ENCODE measurements at places on chromosomes 11 and 22.
A peak's percentile ranks its signal among the peaks of the same experiment; 100 is the strongest.

DNA sequence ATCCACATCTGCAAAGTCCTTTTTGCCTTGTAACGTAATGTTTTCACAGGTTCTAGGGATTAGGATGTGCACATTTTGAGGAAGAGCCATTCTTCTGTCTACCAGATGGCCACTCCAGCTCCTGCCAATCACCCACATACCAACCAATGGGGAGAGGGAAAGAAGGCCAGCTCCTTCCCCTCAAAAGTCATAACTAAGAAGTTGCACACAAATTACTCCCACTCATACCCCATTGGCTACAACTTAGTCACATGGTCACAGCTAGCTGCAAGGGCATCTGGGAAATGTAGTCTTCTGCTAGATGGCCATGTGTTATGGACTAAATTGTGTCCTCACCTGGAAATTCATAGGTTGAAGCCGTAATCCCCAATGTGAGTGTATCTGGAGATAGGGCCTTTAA lies 15.4 kb upstream of the MYOD1 start:
- no peak for DNase-seq

- no peak for DNase-seq
These were observed 11.7 kb upstream of the MOB2 start for GRCh38 chr11:1498262-1498661.

DNA sequence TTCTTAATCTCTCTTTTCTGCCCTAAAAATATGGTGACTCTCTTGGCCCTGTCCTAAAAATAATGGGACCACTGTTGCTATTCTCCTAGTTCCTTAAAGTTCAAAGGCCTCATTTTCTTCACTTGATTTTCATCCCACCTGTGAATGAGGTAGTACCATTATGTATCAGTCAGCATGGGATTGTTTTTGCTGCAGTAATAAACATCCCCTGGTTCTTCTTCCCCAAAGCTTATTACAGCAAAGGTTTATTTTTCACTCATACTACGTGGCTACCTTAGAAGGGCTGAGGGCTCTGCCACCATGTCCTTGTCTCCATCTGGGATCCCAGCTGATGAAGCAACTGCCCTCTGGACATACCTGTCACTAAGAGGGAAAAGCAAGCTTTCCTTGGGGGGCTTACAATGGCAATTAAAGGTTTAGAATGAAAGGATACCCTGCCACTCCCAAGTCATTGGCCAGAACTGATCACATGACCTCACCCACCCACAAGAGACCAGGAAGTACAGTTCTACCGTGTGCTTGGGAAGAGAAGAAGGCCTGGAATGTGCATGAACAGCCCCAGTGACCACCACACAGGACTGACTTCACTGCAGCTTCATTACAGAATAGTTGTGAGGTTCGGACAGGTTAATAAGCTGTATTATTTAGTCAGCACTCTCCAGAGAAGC lies 7.8 kb downstream of the TTC38 start:
- DNase-seq: no peak

- no peak for DNase-seq
These were observed 20.4 kb downstream of the CCDC81 start for GRCh38 chr11:86395061-86395551.

GRCh38 chr11:19719960-19720359 lies 7.3 kb downstream of the NAV2 start:
- DNase-seq: no peak

GRCh38 chr22:28943501-28943879 lies 60.1 kb downstream of the ZNRF3 start:
- DNase-seq: no peak

DNA sequence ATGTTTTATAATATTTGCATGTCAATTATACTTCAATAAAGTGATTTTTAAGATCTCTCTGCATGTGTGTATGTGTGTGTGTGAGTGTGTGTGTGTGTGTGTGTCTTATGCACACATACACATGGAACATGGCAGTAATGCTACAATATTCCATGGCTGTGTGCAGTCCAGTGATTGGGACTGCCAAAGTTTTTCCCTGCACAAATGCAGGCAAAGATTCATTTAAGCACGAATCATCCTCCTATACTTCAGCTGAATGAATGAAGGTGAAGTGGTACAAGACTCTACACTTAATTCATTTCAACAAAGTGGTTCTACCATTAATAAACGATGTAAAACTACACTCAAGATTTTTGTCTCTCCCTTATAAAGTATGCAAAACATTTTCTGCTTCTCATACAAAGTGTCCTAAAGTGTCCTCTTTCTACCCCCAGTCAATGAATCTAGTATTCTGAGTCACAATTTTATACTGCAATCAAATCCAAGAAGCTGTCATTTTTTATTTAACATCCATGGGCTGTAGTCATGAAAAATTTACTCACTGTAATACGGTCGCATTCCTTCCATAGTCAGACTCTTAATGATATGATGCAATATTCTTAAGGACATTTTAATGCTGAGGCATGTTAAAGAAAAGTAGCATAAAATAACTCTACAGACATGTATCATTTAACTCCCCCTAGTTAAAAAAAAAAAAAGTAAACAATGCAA lies 132.4 kb downstream of the TTC28 start:
- peak; percentile 23 for DNase-seq

DNA sequence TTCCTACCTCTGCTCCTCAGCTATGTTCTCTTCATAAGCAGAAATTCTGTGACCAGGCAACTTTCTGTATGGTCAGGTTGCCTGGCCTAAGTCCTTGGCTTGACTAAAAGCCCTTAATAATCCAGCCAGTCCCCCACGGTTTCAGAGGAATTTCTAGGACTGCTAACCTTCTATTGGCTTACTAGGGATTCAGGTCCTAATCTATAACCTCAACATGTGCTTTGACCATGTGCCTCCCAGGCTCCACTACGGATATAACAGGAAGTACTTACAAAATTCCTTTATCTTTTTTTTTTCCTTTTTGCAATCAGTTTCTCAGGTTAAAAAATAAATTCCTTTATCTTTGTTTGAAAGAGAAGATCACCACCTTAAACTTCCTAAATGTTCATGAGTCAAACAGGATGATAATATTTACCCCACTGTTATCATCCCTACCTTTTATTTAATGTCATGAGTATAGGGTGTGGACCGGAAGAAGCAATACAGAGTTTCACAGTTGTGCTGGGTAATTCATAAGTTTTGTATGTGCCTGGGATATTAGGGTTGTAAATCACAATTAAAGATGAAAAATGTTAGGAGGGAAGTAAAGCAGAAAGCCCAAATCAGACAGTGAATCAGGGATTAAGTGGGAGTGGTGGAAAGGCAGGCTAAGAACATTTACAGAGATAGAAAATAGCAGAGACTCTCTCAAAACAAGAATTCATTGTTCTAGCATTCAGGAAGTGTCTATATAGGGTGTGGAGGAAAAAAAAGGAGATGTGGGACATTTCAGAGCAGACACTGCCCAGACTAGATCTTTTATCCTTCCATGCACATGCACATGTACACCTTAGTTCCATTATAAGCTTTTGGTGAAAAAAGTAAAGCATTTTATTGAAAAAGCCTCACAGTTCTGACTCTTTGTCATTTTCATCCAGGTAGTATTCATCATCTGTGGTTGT lies 10.7 kb upstream of the POGLUT3 start:
- no peak for DNase-seq

DNA sequence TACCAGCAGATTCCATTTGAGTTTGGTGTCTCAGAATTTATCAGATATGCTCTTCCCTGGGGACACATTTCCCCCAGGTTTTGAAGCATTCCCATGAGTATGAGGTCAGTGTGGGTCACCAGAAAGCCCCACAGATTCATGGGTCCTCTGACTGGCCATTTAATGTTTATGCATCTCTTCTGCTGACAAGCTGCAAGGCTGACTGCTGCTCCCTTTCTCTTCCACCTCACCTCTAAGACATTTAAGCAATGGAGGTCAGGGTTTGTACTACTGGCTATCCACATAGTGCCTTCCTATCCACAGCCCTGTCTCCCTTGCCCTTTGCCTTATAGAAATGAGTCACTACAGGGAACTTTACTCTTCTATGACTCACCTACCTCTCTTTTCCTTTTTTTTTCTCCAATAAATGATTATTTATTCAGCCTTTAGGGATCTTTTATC lies 106.0 kb upstream of the TIMP3 start:
- DNase-seq: peak; percentile 63

GRCh38 chr11:21838427-21838826 lies 354.5 kb upstream of the ANO5 start:
- no peak for DNase-seq

- DNase-seq: no peak
These were observed 65.5 kb upstream of the TTC12 start for GRCh38 chr11:113248702-113249490.

DNA sequence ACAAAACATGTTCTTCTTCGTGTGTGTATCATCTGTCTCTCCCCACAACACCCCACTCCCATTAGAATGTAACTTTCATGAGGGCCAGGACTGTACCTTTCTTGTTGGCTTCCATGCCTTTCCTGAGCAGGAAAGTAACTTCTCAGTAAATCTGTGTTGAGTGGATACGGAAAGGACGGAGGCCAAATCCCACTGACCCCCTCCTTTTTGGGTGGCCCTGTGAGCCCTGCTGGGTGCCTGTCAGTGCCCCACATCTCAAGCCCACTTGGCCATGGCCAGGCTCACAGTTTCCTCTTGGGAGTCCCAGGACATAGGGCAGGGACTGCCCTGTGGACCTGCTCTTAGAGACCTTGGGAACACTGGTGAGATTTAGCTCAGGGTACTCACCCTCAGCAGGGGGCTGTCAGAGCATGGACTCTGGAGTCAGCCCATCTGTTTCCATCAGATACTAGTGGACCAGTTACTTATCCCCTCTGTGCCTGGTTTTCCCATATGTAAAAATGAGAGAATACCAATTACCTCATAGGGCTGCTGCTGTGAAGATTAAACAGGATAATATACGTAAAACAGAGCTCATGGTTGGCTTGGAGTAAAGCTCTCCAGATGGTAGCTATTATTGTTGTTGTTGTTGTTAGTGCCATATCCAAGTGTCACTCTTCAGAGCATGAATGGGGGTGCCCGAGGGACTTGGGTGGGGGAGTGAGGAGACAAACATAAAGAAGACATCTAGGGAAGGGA lies 1.0 kb upstream of the C11orf96 start:
- no peak for DNase-seq

- DNase-seq: no peak
These were observed 282.2 kb upstream of the ARHGAP42 start for GRCh38 chr11:100404907-100405306.

DNA sequence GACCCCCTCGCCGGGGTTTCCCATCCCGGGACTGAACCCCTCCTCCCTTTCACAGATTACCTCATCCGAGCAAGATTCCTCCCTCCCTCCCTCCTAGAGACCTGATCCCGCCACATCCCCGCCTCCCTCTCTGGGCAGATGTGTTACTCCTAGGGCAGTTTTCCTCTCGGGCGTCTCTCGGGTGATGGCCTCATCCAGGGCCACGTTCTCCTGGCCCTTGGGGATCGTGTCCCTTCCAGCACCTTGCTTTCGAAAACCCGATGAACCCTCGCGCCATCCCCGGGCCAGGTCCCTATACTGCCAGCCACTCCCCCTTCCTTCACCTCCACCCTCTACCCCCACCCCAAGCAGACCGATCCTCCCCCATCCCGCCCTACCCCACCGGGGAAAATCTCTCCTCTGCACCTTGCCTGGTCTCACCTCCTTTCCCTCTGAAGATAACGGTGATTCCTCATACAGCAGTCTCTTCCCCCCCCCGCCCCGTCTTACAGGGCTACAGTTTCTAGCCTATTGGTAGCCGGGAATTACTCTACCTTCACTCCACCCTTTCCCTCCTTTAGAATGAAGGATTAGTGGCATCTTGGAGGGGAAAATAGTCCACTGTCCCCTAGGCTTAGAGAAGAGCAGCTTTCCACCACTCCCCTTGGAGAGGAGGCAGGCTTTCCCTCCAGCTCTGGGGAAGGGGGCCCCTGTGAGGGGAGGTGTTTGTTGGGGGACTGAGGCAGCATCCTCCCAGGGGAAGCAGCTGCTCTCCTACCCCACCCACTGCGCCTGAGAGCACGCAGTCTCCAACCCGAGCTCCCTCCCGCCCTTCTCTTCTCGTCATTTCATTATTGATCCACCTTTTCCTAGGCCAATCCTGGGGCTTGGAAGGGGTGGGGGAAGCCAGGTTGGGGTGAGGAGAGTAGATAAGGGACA lies 1.2 kb downstream of the KMT2A start:
- no peak for DNase-seq

GRCh38 chr22:38554281-38554680 lies 15.7 kb downstream of the DMC1 start:
- DNase-seq: peak; percentile 59

DNA sequence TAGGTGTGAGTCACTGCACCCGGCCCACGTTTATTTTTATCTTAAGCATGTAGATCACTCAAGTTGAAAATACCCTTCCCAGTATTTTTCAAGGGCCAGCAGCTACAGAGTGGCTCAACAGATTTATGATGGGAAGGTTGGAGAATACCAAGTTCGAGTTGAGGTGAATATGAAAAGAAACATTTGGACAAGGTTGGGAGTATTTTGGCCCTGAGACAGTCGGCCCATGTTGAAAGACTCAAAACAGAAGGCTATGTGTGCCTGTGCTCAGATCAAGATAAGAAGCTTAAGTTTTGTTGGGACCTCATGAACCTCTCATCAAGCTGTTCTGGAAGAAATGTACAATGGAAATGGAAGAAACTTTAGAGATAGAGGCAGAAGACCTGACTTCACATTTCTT lies 199.1 kb downstream of the DBX1 start:
- DNase-seq: no peak

DNA sequence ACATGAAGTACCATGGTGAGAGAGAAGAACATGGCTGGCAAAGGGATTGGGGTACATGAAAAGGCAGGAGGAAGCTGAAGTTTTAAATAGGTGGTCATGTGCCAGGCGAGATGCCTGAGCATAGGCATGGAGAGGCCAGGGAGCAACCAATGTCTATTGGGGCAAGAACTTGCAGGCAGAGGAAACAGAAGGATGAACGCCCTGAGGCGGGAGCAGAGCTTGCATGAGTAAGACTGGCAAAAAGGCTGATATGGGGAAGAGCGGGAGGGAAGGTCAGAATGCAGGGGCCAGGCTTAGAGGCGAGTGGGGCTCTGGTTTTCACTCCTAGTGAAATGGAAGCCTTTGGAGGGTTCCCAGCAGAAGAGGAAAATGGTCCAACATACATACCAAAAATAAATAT lies 52.5 kb upstream of the VSTM5 start:
- no peak for DNase-seq

DNA sequence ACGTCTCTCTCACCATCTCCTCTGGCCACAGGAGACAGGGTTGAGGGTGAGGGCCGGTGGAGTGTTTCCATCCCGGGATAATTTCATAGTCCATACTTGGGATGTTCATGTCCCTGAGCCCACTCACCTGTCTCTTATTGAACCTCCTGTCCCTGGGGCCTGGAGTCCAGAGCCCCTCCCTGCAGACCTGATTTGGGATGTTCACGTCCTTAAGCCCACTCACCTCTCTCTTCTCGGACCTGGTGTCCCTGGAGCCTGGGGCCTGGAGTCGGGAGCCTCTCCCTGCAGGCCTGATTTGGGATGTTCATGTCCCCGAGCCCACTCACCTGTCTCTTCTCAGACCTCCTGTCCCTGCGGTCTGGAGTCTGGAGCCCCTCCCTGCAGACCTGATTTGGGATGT lies 868.2 kb downstream of the BRD1 start:
- DNase-seq: no peak

Measured in HS-5 (cell line).